Stimulated activated CD8-positive, alpha-beta memory T cell treated with anti-CD3 and anti-CD28 coated beads, Interleukin-7, amount 100 ng/mL, for 1 hour (primary cell): ENCODE measurements at places on chromosomes 2 and 18.

DNA sequence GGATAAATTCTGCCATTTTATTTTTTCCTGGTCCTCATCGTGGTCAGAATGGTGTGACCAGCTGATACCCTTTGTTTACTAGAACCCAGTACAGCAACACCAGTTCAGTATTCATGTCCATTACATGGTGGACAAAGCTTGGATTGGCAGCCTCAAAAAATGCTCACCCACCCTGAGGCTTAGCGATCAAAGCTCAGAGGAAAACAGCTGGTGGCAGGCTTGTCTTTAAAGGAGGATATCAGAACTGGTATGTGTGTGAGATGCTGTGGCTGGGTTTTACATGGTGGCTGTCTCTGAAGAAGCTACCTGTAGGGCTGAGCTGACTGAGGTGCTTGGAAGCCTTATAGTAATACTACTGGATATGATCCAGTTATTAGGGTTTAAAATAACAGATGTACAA, 471.1 kb upstream of the MEX3C start:
- DNase-seq, result no peak

GRCh38 chr2:127000937-127001336, 102.2 kb downstream of the TEX51 start:
- no peak for DNase-seq

- no peak for DNase-seq
Observed at GRCh38 chr2:60459851-60460250, 93.6 kb downstream of the BCL11A start.

DNA sequence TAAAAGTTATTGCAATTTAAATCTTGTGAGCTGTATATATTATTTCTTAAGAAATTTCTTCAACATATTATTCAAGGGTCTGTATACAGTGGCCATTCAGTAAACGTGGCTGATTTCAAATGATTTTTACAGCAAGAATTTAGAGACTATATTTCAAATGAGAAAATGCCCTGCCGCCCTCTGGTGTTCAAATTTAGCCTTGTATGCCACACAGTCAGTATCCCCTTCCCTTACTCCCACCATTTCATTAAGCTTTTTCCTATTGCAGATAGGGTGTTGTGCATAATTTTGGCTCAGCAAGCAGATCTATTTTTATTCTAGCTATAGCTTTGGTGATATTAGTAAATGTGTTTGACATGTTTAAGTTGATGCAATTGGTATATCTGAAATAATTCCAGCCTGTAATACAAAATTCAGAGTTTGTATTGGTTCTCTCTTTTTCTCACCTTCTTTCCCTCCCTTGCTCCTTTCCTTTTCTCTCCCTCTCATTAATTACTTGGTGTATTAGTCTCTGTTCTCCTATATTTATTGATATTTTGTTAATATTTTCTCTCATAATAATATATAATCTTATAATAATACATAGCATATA, 22.8 kb upstream of the SCN7A start:
- no peak for DNase-seq

GRCh38 chr2:118250463-118250862, 162.2 kb downstream of the INSIG2 start:
- no peak for DNase-seq

GRCh38 chr2:120685066-120685973, 50.3 kb upstream of the GLI2 start:
- DNase-seq, result no peak

- DNase-seq, result no peak
Observed at GRCh38 chr2:195824478-195824877, 167.5 kb downstream of the SLC39A10 start.

- DNase-seq, result no peak
Observed at GRCh38 chr2:240237609-240238174, 97.2 kb upstream of the OTOS start.

- peak; percentile 73 for DNase-seq
Observed at GRCh38 chr18:2655178-2655953, at the start of gene SMCHD1. TSS of gene SMCHD1 (plus strand) at chr18:2655726. CDS start at chr18:2656076, 350 bp downstream.

GRCh38 chr2:181678861-181679543, 1.3 kb downstream of the NEUROD1 start:
- no peak for DNase-seq

DNA sequence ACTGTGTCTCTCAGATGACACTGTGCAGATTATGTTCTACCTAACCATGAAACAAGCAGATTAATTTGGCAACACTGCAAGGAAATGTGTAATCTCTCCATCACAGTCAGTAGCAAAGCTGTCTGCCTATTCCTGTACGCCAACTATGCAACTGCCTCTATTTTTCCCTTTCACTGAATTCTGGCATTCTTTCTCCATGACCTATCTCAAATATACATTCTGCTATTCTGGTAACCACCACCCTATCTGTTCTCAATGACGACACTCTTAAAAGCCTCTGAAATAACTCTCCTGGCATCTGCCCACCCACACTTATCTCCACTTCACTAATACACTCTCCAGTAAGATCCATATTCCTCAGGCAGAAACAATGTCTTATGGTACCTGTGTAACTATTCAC, 78.7 kb downstream of the ABCA12 start:
- DNase-seq, result no peak

GRCh38 chr2:239537633-239538356, 137.0 kb upstream of the HDAC4 start:
- no peak for DNase-seq

DNA sequence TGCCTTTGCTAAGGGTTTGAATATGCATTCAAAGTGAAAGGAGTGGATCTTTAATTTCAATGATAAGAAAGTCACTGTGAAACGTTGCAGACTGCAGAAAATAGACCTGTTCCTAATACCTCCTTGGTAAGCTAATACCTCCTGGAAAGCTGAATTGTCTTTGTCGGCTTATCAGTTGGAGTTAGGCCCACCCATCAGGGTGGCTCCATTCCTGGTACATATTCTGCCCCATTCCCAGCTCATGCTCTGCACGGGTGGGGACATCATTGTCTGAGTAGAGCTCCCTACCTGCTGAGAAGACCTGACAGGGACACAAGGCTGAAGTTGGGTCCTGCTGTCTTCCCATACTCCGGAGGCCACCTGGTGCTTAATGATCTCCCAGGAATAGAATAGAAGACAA, 203.3 kb downstream of the EN1 start:
- DNase-seq, result no peak

- DNase-seq, result no peak
Observed at GRCh38 chr2:118779362-118779761, 68.1 kb downstream of the EN1 start.

DNA sequence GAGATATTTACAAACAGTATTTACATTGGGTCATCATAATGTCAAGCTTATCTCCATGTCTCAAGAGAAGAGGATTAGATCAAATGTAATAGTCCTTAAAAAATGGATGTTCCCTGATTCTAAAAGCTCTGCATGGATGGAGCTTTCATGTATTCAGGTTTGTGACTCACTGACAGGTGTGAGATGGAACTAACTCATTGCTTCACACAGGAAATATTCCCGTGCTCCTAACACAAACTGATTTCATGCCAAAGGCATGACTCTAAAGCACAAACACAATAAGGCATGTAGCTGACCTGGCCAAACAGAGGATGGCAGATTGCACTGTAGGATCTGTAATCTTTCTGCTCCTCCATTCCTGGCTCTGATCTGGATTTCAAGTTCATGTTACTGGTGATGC, 110.0 kb downstream of the ALK start:
- no peak for DNase-seq

- DNase-seq, result no peak
Observed at GRCh38 chr2:54083021-54083420, 32.4 kb upstream of the ACYP2 start.

GRCh38 chr2:128177315-128177714, 86.3 kb downstream of the UGGT1 start:
- DNase-seq, result no peak

DNA sequence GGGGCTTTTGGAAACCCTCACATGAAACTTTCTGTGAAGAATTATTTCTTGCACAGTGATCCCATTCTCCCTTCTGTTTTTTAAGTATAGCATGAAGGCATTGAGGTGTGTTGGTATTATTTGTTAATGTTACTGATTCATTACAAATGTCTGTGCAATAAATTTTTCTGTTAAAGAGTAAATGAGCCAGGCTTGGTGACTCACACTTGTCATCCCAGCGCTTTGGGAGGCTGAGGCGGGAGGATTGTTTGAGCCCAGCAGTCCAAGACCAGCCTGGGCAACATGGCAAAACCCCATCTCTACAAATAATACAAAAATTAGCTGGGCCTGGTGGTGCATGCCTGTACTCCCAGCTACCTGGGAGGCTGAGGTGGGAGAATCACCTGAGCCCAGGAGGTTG, 87.8 kb downstream of the KCTD18 start:
- DNase-seq, result no peak

DNA sequence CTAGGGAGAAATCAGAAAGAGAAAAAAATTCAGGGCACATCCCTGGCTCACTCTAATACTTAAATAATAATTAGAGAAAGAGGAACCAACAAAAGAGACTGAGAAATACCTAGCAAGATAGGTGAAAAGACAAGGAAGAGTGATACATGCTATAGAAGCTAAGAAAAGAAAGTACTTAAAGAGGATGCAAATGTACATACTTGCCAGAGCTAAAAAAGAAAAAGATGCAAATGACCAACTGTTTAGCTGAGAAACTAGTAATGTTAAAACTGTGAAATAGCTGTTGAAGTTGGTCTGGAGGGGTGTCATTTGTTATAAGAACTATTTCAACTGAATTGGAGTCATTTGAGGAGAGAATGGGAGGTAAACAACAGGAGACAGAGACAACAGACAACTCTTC, 412.2 kb downstream of the SPAG16 start:
- no peak for DNase-seq

- DNase-seq, result no peak
Observed at GRCh38 chr2:216549926-216550690, 51.5 kb downstream of the RPL37A start.

GRCh38 chr2:135984199-135985017, 1.0 kb downstream of the DARS1 start:
- no peak for DNase-seq

DNA sequence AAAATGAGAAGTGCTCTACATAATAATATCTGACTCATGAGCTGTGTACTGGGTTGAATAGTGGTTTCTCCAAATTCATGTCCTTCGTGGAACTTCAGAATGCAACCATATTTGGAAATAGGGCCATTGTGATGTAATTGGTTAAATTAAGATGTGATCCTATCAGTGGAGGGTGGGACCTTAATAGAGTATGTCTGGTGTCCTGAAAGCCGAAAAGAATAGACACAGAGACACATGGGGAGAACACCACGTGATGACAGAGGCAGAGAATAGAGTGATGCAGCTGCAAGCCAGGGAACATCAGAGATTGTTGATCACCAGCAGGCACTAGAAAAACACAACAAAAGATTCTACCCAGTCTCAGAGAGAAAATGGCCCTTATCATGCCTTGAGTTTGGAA, 310.1 kb downstream of the EXOC6B start:
- DNase-seq, result no peak

DNA sequence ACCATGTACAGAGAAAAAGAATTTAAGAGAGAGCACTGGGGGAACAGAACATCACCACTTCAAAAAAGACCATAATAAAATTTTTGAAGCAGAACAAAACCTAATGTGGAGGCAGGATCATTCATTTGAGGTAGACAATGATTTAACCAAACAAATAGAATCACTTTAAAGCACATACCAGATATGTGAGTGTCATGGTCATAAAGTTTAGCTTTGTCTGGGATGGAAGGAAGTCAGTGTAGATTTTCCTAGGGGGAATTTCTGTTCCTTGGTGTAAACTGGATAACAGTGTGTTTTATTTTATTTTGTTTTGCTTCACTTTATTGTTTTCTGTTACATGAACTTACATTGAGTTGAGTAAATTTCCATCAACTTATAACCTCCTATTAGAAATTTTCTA, 120.8 kb downstream of the CRIM1 start:
- DNase-seq, result no peak

DNA sequence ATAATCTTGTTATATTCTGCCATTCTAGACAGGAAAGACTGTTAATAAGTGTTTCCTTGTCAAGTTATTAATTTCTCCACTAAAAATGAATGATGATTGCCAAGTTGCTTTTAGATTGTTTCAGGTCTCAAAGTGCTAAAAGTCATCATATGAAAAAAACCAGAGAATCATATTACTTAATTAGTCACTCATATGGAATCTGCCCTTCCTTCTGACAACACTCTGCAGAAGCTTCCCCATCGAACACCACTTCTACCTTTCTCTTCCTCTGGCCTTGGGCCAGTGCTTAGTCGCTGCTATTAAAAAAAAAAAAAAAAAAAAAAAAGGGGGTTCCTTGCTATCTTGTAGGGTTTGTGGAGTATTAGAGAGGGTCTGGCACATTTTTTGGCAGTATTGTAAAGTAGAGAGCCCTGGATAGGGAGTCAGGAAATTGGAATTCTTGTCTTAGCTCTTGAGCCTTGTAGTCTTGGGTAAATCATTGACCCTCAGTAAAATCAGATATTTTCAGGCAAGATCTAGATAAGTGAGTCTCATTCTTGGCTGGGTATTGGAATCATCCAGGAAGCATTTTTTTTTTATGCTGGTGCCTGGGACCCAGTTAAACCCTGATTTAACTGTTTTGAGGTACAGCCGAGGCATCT, 141.7 kb upstream of the CCDC68 start:
- no peak for DNase-seq

DNA sequence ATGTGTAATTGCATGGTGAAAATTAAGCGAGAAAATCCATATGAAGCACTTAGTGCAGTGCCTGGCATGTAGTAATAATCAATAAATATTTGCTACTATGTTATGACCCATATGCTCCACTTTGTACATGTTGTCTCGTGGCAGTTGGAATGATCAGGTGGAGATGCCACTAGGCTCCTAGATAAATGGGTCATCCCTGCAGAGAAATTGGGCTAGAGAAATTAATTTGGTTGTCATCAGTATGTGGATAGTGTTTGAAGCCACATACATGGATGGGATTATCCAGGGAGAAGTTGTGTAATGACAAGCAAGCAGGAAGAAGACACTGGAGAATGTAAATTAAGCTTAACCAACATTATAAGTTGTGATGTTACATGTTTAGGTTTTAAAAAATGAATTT, 33.0 kb downstream of the ACYP2 start:
- DNase-seq, result no peak

DNA sequence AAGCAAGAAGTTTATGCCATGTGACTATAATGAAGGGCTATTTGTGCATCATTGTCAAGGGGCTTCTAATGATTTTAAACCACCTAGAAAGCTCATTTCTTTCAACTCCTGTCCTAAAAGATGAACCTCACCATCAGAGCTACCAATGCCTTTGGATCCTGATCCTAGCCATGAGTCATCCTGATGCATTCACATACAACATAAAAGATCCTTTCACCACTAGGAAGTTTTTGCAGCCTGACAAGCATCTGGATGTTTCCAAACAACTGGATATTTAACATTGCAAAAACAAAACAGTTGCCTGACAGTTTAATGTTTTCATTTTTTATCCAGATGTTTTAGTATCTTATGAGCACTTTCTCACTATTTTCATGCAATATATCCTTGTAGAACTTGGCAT, 425.3 kb downstream of the MBD2 start:
- no peak for DNase-seq

- no peak for DNase-seq
Observed at GRCh38 chr2:231531883-231532755, 1.9 kb upstream of the NMUR1 start.

GRCh38 chr18:73556904-73557303, 590.7 kb downstream of the FBXO15 start:
- no peak for DNase-seq

GRCh38 chr2:231800493-231801091, 14.3 kb downstream of the COPS7B start:
- DNase-seq, result no peak
